ENCODE measurements at places on chromosomes 16 and 17.

DNA sequence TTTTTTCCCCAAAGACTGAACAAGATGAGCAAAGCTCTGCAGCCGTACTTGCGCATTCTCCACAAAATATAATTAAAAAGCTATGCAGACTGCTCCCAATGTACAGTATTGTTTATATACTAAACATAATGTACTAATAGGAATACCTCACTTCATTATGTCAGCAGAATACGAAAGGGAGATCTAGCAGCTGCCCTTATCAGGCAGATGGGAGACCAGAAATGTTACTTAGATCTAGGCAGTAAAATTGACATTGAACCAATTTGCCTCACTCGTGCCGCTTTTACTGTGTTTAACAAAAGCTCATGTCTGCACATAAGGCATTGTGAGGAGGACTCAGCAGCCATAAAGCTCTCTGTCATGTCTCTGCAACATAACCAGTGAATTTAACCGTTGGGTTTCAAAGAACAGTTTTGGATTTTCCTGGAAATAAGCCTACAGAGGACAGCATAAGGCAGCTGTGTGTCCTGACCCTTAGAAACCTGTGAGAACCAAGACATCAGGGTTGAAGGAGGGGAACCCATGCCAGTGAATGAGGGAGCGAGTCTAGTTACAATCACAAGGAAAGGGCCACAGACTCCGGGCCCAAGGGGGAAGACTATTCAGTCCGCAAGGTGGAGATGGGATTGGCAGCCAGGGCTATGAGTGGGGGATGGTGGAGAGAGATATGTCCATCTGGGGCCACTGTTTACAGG, 71.4 kb downstream of the GNAO1 start:
- no peak for DNase-seq

DNA sequence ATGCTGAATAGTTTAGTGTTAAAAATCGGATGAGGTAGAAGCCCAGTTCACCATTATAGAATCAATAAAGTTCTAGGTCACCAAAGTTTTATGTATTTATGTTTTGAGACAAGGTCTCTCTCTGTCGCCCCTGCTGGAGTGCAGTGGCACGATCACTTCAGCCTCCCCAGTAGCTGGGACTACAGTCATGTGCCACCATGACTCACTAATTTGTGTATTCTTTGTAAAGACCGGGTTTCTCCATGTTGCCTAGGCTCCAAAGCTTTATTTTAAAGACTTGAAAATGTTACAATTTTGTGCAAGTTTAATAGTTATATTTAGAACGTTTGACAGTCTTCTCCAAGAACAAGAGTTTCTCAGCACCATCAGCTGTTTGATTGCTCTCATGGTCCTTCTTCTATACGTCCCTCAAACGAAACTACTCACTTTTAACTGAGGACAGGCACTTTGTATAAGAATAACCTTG, 32.1 kb downstream of the NDE1 start:
- DNase-seq = no peak

GRCh38 chr16:19502395-19503131, 19.3 kb downstream of the GDE1 start:
- DNase-seq = peak; percentile 10

DNA sequence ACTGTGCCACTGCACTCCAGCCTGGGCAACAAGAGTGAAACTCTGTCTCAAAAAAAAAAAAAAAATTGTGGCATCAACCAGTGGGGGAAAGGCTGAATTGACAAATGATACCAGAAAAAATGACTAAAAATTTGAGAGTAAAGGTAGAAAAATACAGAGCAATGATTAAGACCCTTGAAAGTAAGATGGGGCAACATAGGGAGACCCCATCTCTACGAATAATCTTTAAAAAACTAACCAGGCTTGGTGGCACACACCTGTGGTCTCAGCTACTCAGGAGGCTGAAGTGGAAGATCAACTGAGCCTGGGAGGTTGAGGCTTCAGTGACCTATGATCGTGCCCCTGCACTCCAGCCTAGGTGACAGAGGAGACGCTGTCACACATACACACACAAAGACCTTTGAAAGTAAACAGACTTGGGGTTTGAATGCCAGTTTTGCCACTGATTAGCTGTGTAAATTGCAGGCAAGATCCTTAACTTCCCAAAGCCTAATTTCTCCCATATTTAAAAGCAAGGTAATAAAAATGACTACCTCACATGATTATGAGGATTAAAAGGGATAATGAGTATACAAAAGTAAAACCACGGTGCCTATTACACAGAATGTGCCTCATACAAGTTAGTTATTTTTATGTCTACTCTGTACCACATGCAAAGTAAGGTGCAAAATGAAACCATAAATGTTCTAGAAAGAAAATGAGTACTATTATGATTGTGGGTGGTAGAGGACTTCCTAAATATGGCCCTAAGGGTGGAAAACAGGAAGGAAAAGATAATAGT, 21.7 kb upstream of the PAFAH1B1 start:
- DNase-seq = no peak

DNA sequence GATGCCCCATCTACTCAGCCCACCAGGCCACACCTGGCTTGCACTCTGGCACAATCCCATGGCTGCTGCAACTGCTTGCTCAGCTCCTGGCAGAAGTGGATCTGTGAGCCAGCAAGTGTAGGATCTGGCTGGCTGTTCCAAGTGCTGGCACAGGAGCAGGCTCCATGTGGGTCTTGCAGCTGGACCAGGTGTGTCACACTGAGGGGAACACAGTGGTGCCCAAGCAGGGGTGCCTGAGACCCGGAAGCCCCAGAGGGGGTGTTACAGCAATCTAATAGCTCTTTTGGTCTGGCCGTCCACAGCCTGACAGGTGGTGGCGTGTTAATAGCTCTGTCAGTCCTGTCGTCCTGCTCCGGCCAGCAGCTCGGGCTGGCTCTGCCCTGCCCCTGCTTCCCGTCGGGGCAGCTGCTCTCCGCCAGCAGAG, 19.6 kb upstream of the GOT2 start:
- DNase-seq = no peak

Measured in hypothalamus (tissue), 51 donors.